ENCODE measurements at places on chromosomes 4 and X.

- no peak for DNase-seq
These were observed 2365.5 kb downstream of the PCDH7 start for GRCh38 chr4:33085709-33086108.

DNA sequence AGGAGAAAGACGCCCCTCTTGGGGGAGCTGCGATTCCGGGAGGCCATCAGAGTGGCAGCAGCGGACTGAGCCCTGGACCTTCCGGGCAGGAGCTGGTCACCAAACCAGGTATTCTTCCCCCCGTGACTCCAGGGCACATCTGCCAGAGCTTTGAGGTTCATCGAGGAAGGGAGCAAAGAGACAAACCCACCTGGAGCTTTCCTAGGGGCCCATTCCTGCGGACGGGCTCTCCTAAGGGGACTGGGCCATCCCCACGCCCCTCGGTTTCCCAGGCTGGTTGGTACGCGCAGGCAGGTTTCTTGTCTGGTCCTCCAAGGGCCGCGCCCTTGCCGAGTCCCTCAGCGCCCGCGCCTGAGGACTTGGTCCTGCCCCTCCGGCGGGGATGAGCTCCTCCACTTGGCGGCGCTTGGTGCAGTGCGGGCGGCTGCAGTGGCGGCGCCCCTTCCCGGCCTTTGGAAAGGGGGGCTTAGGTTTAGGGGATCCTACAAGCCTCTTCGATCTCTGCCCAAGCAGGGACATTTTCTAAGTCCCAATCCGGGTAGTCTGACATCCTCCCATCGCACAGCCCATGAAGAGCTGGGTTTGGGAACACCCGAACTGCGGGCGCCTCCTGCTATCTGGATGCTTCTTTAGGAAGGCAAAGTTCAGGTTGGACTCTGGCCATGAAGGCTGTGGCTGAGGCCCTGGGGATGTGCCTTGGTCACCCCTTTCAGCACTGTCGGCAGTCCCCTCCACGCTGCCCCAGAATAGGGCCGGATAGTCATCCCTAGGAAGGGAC lies 538 bp downstream of the STBD1 start:
- DNase-seq, result no peak

GRCh38 chr4:147714575-147715401 lies 17.1 kb upstream of the ARHGAP10 start:
- no peak for DNase-seq

DNA sequence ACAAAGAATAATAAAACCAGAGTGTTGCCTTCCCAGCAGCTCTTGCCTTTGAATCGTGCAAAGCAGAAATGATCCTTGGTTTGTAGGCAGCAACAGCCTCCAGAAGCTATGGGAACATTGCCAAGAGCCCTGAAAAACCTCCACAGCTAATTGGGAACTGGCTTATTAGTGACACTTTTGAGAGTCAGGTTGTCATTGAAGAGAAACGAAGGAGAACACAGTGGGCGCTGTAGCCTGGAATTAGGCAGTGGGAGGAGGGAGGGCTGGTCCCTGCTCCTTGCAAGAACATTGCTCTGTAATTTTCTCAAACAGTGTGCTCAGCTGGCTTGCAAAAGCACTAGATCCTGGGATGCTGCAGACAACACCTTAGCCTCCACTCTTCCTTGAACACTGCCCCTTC lies 331.5 kb upstream of the EMCN start:
- no peak for DNase-seq

DNA sequence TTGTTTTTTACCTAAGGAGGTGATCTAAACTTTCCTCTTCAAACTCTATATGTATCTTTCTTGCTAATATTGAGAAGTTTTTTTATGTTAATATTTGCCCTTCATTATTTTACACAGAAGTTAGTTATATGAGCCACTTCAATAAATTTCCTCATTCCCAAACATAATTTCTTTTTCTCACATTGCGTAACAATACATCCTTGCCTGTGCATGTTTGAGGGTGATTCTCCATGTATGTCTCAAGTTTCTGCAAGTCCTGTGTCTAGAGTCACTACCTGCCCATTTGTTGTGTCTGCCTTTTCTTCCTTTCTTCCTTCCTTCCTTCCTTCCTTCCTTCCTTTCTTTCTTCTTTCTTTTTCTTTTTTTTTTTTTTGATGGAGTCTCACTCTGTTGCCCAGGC lies 2057.9 kb downstream of the PCDH7 start:
- DNase-seq, result no peak

GRCh38 chr4:94127707-94128328 lies 79.8 kb upstream of the SMARCAD1 start:
- no peak for DNase-seq

DNA sequence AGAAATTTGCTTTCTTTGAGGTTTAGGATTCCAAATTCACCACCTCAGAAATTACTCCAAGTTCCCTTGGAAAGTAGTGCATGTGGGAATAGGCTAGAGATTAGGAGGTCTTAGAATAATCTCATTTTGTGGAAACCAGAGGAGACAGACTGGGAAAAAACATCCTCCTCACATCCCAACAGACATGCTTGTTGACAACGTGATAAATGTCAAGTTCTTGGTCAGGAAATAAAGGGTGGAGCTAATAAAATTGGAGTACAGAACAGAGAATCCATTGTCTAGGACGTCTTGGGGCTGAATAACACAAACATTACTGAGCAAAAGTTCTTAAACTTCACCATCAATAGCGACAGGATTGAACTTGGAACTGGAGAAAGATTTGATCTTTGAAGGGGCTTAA lies 233.4 kb downstream of the PABPC4L start:
- no peak for DNase-seq

DNA sequence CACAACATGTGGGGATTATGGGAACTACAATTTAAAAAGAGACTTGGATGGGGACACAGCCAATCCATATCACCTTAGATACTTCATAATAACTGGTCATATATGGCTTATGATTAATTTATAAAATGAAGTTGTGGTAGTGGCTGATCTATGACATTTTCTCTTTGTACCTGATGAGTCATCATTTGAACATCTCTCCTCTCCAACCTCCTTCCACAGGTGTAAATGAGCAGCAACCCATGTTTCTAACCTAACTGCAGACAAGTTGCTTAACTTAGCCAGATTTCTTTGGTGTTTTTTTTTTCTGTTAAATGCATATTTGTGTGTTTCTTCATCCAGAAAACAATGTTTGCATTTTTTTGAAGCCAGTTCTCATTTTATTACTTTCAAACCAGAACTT lies 42.6 kb downstream of the SPANXA2 start:
- no peak for DNase-seq

GRCh38 chr4:10094841-10095240 lies 21.8 kb downstream of the WDR1 start:
- no peak for DNase-seq

DNA sequence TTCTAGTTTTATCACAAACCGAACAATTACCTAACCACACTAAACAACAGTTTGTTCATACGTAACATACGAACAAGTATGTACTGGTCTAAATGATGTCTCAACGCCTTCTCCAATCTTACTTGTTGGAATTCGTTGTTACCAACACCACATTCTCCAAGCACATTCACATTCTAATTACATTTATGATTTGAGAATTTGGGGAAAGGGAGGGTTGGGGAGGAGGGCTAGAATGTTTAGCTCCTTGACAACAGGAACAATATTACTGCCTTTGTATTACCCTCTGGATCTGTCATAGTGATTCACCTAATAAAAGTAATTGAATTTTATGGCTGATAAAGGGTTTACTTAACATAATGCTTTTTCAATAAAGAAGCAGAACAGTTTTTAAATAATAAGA lies 24.4 kb downstream of the LCORL start:
- DNase-seq, result no peak

GRCh38 chr4:174423257-174423944 lies 98.9 kb downstream of the HPGD start:
- DNase-seq, result no peak

GRCh38 chr4:80413086-80413485 lies 77.6 kb downstream of the CFAP299 start:
- DNase-seq, result no peak

DNA sequence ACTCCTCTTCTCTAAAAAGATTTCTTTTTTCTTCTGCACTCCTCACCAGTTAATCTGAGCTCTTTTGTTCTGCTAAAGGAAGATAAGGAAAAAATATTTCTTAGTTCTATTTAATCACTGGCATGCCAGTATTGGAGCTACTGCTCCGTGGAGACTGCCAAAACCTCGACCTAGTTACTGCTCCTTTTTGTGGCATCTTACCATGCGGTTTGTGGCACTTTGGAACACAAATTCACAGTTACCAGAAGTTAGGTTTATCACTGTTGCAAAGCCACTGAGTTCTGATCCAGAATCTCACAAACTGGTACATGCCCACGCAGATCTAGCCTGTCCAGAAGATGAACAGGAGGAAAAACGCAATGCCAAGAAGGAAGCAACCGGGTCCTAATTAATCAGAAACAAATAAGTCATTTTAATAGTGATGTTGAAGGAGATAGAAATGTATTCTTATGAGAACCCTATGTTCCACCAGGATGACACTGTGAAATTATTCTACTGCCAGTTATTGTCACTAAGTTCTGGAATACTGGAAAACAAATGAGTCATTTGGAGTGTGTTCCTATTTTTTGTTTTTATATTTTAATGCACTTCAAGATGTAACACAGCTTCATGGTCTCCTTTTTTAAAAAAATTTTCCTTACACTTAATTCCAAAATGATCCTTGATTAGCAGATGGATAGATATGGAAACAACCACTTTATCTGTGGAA lies 106.7 kb upstream of the GK2 start:
- no peak for DNase-seq

- no peak for DNase-seq
These were observed 6.7 kb upstream of the RAB39B start for GRCh38 chrX:155270969-155271368.

GRCh38 chr4:110071466-110071865 lies 126.9 kb downstream of the ELOVL6 start:
- DNase-seq, result no peak

GRCh38 chr4:155578726-155579370 lies 87.8 kb upstream of the GUCY1A1 start:
- DNase-seq, result no peak

- DNase-seq, result no peak
These were observed 18.8 kb downstream of the C4orf46 start for GRCh38 chr4:158652920-158653319.

DNA sequence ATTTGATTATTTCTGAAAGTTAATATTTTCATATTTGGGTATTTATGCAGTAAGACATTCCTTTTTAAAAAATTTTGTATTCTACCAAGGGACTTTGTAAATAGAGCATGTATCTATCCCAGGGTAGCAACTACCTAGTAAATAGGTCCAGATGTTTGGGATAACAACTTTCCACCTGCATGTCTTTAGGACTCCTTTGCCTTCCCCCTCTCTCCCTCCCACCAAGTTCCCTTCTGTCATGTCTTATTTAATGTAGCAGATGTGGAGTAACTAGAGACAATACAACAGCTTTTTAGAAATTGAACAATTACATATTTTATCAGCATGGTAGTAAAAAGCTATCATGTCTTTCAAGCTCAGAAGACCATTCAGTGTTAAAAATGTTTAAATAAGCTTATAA lies 821.0 kb downstream of the C4orf33 start:
- no peak for DNase-seq

DNA sequence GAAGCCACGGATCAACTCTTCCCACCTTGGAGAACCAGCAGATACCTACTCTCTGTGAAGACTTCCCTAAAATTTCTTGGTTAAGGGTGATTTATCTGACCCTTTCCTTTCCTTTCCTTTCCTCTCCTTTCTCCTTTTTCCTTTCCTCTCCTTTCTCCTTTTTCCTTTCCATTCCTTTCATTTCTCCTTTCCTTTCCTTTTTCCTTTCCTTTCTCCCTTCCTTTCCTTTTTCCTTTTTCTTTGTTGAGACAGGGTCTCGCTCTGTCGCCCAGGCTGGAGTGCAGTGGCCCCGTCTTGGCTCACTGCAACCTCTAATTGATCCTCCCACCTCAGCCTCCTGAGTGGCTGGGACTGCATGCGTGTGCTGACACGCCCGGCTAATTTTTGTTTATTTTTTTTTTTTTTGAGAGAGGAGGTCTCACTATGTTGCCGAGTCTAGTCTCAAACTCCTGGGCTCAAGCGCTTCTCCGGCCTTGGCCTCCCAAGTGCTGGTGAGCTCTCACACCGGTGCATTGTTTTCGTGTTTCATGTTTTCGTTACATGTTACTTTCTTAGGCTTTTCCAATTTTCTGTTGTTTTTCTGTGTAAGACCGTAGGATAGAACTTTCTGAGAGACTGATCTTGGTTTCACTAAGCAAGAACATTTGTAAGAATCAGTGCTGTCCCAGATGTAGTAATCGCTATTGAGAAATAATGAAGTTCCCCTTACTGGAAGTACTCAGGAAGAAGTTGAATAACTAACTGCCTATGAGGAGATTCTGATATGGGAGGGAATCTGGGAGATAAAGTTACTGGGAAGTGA lies 2.0 kb downstream of the TMEM165 start:
- no peak for DNase-seq

- no peak for DNase-seq
These were observed 37.3 kb downstream of the NUDT11 start for GRCh38 chrX:51459125-51459524.

GRCh38 chr4:68375667-68376559 lies 26.0 kb upstream of the YTHDC1 start:
- DNase-seq, result no peak

DNA sequence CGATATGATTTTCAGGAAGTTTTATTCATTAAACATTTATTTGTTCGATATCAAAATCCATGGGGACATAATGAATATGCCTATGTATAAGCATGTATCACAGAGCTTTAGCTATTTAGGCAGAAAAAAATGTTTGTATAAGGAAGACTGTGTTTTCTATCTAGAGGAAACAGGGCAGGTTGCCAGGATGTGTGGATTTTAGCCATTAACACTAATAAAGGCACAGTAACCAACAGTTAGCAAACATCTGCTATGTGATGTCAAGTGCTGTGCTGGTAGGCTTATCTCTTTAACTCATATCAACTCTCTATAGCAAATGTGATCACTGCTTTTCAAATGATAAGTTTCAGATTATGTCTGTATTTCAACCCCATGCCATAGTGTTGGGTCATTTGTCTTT lies 708.9 kb upstream of the HS3ST1 start:
- no peak for DNase-seq

DNA sequence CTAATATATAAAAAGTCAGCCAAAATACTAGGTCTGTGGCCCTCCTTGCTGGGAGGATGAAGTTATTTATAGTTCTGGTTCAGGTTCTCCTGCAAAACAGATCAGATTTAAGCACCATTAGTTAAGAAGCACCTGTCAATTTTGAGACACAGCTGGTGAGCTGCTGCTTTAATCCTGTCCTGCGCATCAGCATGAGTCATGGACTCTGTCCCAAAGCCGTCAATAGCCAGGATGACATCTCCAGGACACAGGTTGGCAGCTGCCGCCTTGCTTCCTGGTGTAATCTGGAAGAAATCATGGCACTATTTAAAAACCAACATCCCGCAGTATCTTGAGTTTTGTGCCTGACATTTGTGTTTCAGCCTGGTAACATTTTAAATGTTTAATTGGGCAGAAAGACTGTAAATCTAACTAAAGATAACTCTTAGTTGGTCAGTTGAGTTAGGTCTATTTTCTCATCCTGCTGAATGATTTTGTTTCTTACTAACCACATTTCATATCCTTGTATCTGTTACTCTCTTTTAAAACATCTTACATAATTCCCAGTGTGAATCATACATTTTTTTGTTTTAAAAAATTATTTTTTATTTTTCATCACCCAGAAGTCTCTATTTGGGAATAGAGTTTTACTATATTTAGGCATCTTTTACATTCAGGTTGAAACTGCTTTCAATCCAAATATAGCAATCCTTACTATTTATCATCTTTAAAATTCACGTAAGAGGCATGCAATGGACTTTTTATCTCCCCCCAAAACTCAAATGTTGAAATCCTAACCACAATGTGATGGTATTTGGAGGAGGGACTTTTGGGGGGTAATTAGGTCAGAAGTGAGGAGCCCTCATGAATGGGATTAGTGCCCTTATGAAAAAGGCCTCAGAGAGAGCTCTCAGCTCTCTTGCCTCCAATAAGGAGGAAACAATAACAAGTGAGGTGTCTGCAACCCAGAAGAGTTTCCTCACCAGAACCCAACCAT lies 10.1 kb downstream of the PDLIM3 start:
- DNase-seq, result no peak
